ENCODE measurements at places on chromosomes 3 and 15. TPM values are rescaled to one million over a fixed set of nuclear protein-coding genes. Genes with fewer than 3 reads are reported as not detected.

The STRA6 gene
- total RNA-seq: 78.9 TPM

The IREB2 gene
- total RNA-seq: 46.8 TPM

The CAND2 gene
- total RNA-seq: 0.37 TPM

The POLQ gene
- total RNA-seq: 5.6 TPM

The TEX55 gene
- not detected for total RNA-seq

The CAMP gene
- total RNA-seq: not detected

The OTOL1 gene
- not detected for total RNA-seq

The OXTR gene
- total RNA-seq: 10.8 TPM

The DENND6A gene
- 7.6 TPM for total RNA-seq

The ANP32A gene
- total RNA-seq: 261 TPM

The ASB14 gene
- not detected for total RNA-seq

The CHRNA3 gene
- 0.82 TPM for total RNA-seq

The CXCR6 gene
- not detected for total RNA-seq

The ACAD9 gene
- total RNA-seq: 24.5 TPM

The EPB42 gene
- not detected for total RNA-seq

The TRIM71 gene
- total RNA-seq: not detected

The PLA2G4E gene
- total RNA-seq: 0.03 TPM

The DUOXA1 gene
- total RNA-seq: 0.08 TPM

The NDN gene
- total RNA-seq: 0.05 TPM

The UNC13C gene
- not detected for total RNA-seq

The SYNM gene
- 32.3 TPM for total RNA-seq

The MORC1 gene
- not detected for total RNA-seq

The PTPRG gene
- 3.1 TPM for total RNA-seq

The POC1A gene
- total RNA-seq: 19.8 TPM

The VEPH1 gene
- 0.70 TPM for total RNA-seq

The HCLS1 gene
- 0.08 TPM for total RNA-seq

The SAMD7 gene
- total RNA-seq: not detected

The GRIP2 gene
- total RNA-seq: 1.2 TPM

The IL17RD gene
- 1.1 TPM for total RNA-seq

The MKRN3 gene
- 1.6 TPM for total RNA-seq

The TMCO5A gene
- total RNA-seq: not detected

The ADCY5 gene
- 0.54 TPM for total RNA-seq

The AADACL2 gene
- total RNA-seq: not detected

The GOLGA8O gene
- total RNA-seq: 0.17 TPM

The CCDC39 gene
- not detected for total RNA-seq

The EPHA3 gene
- not detected for total RNA-seq

The CHRNA5 gene
- 34.3 TPM for total RNA-seq

The FMN1 gene
- total RNA-seq: 0.29 TPM

The GAP43 gene
- total RNA-seq: 0.15 TPM

The CAMKV gene
- total RNA-seq: 0.35 TPM

The HMG20A gene
- 26.6 TPM for total RNA-seq

The TIMP4 gene
- total RNA-seq: 13.6 TPM

The TPRG1 gene
- total RNA-seq: 0.14 TPM

The SCAANT1 gene
- total RNA-seq: not detected

The ULK4 gene
- 5.6 TPM for total RNA-seq

The IQGAP1 gene
- 165 TPM for total RNA-seq

The CDHR4 gene
- total RNA-seq: 0.17 TPM

Measured in A549 treated with Hydrocortisone at 1 μM for 4 hours (cell line).